ENCODE measurements at places on chromosomes 2 and 18.

DNA sequence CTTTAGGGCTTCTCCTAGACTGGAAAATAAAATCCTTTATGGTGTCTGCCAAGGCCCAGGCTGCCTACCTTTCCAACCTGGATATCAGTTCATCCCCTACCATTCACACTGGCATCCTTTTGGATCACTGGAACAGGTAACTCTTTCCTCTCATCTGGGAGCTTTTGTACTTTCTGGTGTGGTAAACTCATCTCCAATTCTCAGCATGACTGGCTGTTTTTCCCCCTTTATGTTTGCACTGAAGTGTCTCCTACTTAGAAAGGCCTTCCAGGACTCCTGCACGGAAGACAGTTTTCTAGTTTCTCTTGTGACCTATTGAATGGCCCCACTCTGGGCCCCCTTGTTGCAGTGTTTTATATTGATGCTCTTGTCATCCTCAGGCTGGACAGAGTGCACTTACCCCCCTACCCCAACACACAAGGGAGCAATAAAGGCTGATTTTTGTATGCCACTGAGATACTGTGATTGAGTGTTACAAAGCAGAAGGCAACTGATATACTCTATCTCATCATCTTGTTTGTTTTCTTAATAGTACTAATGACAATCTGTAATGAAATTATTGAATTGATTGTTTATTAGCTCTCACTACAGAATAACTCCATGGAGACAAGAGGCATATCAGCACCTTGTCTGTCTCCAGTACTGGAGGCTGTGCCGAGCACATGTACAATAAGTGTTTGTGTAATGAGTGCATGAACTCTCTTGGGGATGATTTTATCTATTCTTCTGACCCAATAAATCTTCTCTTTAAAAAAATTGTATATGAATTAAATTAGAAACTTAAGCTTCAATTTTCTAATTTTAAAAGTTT is 129.9 kb downstream of the PIEZO2 start:
- no peak for DNase-seq

DNA sequence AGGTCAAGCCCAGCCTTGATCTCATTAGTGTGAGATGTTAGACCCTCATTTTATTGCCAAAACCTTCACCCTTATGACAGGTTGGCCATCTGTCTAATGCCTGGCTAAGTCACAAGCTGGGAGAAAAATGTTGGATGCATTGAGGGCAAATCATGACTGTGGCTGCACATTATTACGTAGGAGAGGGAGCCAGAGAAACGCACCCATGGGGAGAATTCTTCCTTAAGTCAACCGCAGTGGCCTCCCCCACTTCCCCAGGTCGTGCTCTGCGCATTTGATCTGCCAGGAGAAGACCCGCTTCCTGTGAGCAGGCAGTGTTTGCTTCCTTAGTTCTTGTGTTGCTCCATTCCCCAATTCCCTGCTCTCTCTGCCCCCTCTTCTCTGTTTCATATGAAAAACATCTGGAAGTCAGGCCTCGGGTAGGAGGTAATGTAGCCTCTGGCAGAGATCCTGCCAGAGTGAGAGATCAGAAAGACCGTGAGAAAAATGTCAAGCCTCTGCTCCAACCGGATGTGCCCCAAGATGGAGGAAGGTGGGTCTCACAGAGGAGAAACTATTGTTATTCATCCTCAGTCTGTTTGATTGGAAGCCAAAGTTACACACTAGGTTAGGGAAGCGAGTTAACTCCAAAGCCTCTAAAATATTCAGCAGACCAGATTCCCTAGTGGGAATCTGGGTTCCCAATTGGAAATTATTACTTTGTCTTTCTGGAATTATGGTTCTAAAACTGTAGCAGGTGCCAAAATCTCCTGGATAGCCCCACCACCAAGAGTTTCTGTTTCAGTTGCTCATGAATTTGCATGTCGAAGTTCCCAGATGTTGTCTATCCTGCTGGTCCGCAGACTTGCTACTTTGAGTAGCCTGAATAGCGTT is 144.3 kb upstream of the PELI1 start:
- DNase-seq, result no peak

DNA sequence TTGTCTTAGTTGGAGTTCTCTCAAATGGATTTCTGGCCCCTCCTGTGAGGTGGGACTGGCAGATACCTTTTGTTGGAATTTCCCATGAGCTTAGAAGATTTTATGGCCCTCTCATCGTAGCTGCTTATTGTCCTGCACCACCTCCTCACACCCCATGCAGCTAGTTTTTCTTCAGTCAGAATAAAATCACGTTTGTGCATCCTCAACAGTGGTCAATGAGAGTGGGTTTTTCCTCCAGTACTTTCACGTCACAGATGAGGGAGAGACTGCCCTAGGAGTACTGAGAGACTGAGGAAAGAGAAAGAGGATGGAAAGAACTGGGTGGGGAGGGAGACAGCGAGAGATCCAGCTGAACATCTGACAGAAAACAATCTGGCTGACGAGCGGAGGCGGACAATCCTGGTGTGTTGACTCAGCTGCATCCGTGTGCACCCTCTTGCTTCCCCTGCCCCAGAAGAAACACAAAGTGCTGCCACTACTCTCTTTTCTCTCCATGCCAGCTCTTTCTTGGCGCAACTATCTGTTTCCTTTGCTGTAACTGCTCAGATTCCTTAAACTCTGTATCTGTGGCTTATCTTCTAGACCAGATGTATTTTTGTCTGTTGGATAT is 7.4 kb downstream of the RAPGEF4 start:
- no peak for DNase-seq

DNA sequence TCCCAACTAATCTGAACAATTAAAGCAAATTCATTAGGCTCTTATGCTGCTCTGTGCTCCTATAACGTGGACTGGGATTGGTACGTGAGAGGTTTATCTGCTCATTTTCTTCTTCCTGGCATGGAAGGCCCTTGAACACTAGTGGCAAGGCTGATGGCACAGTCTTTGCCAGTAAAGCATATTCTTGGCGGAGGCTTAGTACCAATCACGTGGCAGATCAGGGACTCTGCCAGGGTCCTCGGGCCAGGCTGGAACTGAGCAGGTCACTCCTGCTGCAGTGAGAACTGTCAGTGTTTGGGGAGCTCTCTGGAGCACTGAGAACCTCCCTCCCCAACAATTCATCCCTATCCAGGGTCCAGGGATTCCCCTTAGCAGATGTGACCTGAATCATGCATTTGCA is 3.7 kb upstream of the ALPK2 start:
- no peak for DNase-seq

DNA sequence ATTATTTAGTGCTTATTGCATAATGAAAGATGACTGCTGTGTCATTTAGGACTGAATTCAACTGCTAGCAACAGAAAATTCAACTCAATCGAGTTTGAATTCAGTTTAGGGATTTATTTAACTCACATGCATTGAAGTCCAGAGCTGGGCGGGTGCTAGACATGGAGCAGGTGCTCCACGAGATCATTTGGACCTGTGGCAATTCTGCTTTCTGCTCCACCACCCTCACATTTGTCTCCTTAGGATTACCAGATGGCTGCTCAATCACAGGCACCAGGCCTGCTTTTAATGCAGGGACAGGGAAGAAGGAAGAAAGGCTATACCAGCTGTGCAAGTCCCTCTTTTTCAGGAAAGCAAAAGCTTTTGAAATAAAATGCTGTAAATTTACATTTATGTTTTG is 572.9 kb upstream of the SLC8A1 start:
- no peak for DNase-seq

DNA sequence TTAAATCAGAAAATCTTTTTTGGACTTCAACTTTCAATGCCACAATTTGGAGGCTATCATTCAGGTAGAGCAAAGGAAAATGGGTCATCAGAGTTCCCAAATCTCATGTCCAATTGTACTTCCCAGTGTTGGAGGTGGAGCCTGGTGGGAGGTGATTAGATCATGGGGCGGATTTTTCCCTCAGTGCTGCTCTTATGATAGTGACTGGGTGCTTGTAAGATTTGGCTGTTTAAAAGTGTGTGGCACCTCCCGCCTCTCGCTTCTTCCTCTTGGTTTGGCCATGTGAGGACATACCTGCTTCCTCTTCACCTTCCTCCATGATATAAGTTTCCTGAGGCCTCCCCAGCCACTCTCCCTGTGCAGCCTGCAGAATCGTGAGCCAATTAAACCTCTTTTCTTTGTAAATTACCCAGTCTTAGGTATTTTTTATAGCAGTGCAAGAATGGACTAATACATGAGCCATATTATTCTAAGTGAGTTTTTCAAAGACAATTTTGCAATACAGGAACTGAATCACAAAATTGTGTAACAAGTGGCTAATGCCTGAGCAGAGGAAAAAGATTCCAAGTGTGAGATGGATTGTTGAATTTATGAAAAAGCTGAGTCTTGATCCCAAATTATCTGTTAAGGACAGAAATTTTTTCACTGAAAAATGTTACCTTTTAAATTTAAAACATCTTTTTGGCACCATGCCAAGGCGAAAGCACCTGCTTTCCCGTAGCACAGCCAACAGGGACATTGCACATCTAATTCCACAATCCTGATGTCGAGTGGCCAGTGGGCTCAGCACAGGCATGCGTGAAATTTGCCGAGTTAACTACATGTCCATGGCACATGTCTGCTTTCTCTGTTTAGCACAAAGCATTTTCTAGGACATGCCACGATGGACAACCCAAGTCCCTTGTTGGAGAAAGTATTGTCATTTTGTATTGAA is 150.9 kb downstream of the COL6A3 start:
- DNase-seq, result no peak

- no peak for DNase-seq
Measured at GRCh38 chr18:12059334-12060181, 34.1 kb upstream of the ANKRD62 start.

GRCh38 chr2:626491-627339 is 50.5 kb downstream of the TMEM18 start:
- no peak for DNase-seq

DNA sequence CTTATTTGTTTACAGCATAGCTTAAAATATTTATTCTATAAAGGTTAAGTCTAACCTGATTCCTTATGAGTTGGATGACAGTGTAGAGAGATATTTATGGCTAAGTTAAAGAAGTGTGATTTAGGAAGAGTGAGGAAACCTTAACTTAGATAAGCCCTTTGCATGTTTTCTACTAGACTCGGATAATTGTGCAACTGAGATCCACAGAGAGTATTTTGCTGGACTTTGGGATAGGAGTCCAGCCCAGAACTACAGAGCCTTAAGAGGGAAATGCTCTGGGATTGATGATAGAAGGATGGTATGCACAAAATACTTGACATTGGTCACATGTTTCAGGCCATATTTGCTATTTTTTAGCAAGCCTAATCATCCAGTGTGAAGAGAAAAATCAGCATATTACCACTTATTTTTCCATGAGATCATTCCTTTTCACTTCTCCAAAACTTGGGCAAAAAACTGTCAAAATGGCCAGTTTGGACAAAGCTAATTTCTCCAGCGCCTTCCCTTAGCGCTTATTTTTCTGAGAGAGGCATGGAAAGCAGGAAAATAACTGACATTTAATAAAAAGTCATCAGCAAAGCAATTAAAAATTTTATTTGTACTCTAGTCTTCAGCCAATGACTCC is 3.1 kb downstream of the CD28 start:
- no peak for DNase-seq

DNA sequence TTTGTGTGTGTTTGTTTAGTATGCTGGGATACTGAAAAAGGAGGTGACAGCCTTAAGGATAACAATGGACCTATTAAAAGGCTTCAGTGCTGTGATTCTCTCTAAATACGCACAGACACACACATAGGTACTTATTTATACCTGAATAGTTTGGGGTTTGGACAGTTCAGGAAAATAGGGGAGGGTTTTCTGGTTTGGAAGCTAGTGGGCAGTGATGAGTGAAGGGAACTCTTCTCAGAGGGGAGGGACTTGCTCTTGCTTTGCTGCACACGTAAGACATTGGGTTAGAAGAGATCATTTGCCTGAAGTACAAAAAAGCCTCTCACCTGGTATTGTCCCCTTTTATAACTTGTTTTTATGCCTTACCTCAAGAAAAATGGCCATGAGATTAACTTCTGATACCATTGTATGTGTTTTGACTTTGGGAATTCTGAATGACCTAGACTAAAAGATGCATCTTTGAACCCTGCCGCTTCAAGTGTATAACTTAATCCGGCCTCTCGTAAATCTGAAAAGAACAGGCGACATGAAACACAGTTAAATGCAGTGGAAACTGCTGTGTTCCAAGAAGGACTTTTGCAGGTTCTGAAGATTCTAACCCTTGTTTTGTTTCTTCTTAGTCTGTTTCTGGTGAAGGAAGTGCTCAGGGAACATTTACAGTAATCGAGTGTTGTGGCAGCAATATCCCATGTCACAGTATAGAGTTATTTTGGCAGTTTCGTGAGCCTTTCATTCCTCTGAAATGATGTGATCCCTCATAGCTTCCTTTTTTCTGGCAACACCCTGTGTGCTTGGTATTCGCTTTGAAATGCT is 2.5 kb downstream of the CRIM1 start:
- no peak for DNase-seq

- peak; percentile 44 for DNase-seq
Measured at GRCh38 chr2:179264368-179265081, at the start of gene SESTD1. Gene SESTD1, minus strand, starts transcription at chr2:179264832. Its CDS starts 72,991 bp downstream, at chr2:179191841.

- no peak for DNase-seq
Measured at GRCh38 chr18:77495982-77496690, 246.5 kb downstream of the GALR1 start.

GRCh38 chr2:105438104-105438929 is 39.5 kb upstream of the FHL2 start:
- DNase-seq, result no peak

GRCh38 chr2:136226903-136227302 is 109.0 kb upstream of the CXCR4 start:
- DNase-seq, result no peak

GRCh38 chr2:75321599-75321922 is 122.2 kb upstream of the TACR1 start:
- no peak for DNase-seq

- DNase-seq, result no peak
Measured at GRCh38 chr2:161357097-161357496, 48.9 kb downstream of the PSMD14 start.

GRCh38 chr2:50863856-50864255 is 168.1 kb downstream of the NRXN1 start:
- DNase-seq, result no peak

DNA sequence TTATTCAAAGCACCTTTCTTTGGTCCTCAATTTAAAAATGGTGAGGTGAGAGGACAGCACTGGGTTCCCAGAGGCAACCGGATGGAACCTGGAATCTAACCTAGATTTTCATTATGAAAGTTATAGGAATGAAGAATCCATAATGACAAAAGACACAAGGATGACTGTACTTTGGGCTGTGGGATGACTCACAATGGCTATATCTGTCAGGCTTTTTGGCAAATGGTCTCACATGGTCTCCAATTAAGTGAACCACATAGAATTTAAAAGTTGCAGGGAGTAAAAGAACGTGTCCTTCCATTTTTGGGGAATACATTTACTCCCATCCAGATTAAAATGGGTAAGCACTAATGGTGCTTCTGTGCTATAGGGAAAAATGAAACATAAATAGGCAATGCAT is 31.8 kb upstream of the LYPD1 start:
- DNase-seq, result no peak

Measured in stimulated activated CD4-positive, alpha-beta T cell treated with anti-CD3 and anti-CD28 coated beads, Interleukin-15, amount 100 ng/mL, for 1 hour (primary cell).